ENCODE measurements at places on chromosomes 1 and 21. TPM values are rescaled to one million over a fixed set of nuclear protein-coding genes. Genes with fewer than 3 reads are reported as not detected.

SLAMF1 gene
- not detected for polyA plus RNA-seq

DNA sequence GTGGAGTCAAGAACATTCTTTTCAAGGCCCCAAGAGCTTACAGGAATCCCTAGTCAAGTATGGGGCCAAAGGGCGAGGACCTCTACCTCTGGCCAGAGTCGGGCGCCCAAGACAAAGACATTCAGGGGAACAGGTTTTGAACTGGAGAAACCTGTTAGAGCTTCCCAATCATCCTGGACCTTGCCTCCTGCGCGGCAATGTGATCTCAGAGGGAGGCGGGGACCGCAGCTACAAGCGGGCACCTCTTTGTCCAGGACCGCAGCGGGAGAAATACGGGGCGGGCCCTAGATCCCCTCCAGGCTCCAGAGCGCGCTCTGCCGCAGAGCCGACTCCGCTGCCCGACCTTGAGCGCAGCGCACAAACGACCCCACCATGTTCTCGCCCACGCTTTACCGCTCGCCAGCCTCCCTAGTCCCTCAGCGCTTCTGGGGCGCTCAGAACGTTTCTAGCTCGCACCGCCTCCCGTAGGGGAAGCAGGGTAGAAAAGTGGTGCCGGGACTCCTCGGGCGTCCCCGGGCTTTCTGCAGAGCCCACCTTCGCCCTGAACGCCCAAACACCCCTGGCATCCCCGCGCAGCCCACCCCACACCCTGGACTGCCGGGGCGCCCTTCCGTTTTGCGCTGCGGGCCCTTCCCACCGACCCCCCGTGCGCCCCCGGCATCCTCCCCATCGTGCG is 28.1 kb downstream of the RABIF start:
- no peak for DNase-seq

GRCh38 chr1:83511146-83511726 is 487.7 kb downstream of the TTLL7 start:
- no peak for DNase-seq

- DNase-seq = peak; percentile 39
Observed at GRCh38 chr1:55363268-55363667, 148.1 kb upstream of the USP24 start.

TMEM125 gene
- not detected for polyA plus RNA-seq

NCSTN gene
- 189 TPM for polyA plus RNA-seq

GRCh38 chr1:116278541-116278866 is 94.5 kb upstream of the ATP1A1 start:
- DNase-seq = no peak

ITLN2 gene
- not detected for polyA plus RNA-seq

DNA sequence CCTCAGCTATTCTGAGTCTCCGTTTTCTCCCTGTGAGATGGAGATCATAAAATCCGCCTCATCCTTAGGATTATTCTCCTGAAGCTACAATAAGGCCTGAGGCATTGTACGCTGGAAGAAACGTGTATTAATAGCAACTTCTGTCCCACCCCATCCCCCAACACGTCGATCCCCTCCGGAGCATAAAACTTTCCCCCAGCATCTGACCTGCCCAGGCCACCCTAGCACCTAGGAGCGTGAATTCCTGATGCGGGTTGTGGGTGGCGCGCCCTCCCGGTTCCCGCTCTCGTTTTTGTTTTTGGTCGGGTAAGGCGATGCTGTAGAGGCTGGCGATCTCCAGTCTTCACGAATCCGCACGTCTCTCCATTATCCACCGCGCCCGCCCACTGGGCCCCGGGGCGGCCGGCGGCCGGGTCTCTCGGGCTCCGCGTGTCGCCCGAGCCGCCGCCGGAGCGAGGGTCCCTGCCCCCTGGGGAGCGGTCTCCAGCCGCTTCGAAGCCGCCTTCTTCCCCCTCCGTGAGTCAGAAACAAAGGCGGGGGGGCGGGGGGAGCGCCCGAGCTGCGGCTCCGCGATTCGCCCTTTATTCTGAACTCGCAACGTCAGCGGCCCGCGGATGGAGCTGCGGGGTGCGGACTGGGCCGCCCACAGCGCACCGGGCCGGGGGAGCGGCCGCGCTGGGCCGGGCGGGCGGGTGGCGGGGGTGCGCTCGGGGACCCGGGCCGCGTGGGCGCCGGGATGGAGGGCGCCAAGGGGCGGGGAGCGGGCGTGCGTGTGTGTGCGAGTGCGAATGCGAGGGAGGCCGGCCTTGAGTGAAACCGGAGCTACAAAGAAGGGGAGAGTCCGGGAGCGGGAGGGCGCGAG is at the start of gene PLEKHO1:
Gene PLEKHO1, plus strand, starts transcription at position 646 of the 862 bp plus-strand sequence. CDS start 342 bp downstream, outside the sequence.
- no peak for DNase-seq

GPN2 gene
- 40.3 TPM for polyA plus RNA-seq

- no peak for DNase-seq
Observed at GRCh38 chr1:66302815-66303214, 231.1 kb upstream of the SGIP1 start.

MMEL1 gene
- 0.10 TPM for polyA plus RNA-seq

- no peak for DNase-seq
Observed at GRCh38 chr1:77313491-77313890, 31.7 kb downstream of the AK5 start.

- DNase-seq = no peak
Observed at GRCh38 chr1:20476265-20477038, 9.6 kb downstream of the CAMK2N1 start.

CYYR1 gene
- polyA plus RNA-seq = not detected

GRCh38 chr21:27448960-27449359 is 482.1 kb upstream of the ADAMTS5 start:
- DNase-seq = no peak

DNA sequence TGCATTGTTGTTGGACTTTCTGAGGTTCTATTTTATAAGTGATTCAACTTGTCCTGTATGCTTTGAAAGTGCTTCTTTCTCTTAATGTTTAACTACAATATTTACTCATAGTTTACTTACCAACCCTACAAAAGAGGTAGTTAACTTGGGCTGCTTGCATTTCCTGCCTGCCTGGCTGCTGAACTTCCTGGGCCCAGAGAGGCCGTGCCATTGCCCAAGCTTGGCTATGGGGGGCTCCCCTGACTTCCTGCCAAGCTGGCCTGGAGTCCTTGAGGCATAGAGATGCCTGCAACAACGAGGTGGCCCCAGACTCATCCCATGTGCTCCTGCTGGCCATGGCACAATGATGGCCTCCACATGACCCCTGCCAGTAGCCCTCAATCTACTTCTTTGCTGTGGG is 361.6 kb upstream of the PLD5 start:
- no peak for DNase-seq

GRCh38 chr1:5739561-5740078 is 252.6 kb downstream of the NPHP4 start:
- no peak for DNase-seq

- no peak for DNase-seq
Observed at GRCh38 chr21:42252778-42253340, 33.9 kb downstream of the ABCG1 start.

GRCh38 chr1:27760426-27760825 is 12.6 kb upstream of the STX12 start:
- DNase-seq = no peak

WDR64 gene
- not detected for polyA plus RNA-seq

- DNase-seq = no peak
Observed at GRCh38 chr1:43925846-43926245, 7.8 kb upstream of the ARTN start.

GRCh38 chr1:82614090-82614489 is 813.4 kb downstream of the ADGRL2 start:
- DNase-seq = no peak

TFF2 gene
- polyA plus RNA-seq = not detected

DNA sequence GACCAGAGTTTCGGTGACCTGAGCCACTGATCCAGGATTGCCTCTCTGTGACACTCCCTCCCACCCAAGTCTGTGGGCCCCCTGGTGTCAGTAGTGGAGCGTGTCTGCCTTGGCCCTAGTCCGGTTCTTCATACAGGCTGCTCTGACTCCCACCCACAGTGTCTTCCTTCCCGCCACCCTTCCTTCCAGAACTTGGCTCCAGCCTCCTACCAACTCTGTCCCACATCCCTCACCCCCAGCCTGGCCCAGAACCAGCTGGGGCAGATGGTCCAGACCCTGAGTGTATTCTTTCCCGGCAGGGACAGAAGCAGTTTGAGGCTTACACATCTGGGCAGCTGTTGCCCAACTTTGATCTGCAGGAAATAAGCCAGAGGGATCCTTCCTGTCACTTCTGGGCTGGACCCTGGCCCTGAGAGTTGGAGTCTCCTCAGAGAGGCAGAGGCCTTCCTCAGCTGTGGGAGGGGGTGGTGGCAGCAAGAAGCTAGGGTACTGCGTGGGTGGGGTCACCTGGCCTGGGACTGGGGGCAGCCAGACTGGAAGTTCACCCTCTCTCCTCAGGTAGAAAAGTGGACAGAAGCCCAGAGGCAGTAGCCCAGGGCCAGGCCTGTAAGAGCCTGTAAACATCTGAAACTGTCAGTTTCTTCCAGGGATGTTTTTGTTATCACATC is 43.1 kb upstream of the EPS8L3 start:
- no peak for DNase-seq

DNA sequence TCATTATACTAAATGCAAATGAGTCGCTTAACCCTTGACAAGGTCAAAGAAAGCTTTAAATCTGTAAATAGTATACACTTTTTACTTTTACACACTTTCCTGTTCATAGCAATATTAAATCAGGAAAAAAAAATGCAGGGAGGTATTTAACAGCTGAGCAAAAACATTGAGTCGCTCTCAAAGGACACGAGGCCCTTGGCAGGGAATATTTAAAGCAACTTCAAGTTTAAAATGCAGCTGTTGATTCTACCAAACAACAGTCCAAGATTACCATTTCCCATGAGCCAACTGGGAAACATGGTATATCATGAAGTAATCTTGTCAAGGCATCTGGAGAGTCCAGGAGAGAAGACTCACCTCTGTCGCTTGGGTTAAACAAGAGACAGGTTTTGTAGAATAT is 62.7 kb downstream of the CAPN2 start:
- DNase-seq = peak; percentile 53

BTBD19 gene
- 6.9 TPM for polyA plus RNA-seq

LYPD8 gene
- not detected for polyA plus RNA-seq

DNA sequence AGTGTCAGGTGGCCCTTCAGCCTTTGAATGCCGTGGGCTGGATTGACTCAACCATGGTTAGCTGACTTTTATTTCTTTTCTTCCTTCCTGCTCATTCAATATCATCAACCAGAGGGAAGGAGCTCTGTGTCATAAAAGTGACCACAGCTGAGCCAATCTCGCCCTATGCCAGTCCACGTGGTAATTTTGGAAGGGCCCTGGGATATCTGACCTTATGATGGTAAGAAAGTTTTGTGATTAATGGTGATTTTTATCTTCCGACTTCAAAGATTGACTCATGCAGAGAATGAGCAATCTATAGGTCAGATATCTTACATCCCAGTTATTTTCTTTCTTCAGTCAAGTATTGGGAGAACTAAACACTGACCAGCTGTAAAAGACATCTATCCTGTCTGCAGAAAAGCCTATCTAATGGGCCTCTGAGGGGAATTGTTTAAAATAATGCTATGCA is 170.3 kb downstream of the ZC3H11B start:
- no peak for DNase-seq

DNA sequence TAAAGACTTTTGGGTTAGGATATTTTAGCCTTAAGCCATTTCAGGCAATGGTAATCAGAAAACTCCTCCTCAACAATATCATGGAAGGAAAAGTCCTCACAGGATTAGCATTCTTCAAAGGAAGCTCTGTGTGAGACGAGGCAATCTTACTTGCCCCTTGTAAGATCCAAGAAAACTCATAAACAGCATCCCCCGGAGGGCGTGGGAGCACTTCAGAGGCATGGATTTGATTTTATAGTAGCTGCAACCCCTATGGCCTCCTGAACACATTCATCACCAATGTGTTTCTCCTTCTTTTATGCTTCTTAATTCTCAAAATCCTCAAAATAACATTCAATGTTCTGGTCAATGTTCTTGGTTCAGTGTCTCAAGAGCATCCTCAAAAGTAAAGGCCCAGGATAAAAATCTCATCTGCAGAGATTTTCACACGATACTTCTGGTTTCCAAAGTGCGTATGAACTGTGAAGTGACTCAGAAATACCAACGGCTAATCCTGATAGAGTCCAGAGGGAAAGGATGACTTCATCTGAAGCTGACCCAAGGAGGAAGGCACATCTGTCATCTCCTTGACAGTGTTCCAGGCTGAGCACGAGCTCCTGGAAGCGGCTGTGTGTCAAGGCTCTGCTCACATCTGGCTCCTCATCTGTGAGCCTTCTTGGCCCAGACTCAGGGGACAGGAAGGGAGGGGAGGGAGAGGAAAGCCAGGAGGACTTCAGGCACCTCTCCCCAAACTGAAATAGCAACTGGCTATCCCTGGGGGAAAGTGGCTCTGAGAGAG is 49.3 kb upstream of the PSEN2 start:
- DNase-seq = peak; percentile 96

- DNase-seq = no peak
Observed at GRCh38 chr1:198597690-198598430, 41.0 kb upstream of the PTPRC start.

- no peak for DNase-seq
Observed at GRCh38 chr21:38041493-38041892, 125.2 kb upstream of the KCNJ6 start.

DNA sequence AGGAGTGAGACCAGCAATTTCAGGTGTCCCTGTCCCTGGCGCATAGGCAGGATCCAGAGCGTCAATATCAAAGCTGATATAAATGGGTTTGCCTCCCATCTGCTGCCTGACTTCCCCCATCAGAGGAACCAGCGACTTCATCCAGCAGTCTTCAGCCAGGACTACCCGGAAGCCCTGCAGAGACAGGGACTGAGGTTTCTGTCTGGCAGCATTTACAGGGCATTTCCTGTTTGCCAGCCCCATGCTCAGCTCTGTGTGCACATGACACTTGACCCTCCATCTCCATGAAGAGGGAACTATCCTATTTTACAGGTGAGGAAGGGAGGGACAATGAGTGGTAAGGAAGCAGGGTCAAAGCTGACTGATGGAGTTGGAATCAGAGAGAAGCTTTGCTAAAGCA is 7.2 kb downstream of the AGMAT start:
- no peak for DNase-seq

DNA sequence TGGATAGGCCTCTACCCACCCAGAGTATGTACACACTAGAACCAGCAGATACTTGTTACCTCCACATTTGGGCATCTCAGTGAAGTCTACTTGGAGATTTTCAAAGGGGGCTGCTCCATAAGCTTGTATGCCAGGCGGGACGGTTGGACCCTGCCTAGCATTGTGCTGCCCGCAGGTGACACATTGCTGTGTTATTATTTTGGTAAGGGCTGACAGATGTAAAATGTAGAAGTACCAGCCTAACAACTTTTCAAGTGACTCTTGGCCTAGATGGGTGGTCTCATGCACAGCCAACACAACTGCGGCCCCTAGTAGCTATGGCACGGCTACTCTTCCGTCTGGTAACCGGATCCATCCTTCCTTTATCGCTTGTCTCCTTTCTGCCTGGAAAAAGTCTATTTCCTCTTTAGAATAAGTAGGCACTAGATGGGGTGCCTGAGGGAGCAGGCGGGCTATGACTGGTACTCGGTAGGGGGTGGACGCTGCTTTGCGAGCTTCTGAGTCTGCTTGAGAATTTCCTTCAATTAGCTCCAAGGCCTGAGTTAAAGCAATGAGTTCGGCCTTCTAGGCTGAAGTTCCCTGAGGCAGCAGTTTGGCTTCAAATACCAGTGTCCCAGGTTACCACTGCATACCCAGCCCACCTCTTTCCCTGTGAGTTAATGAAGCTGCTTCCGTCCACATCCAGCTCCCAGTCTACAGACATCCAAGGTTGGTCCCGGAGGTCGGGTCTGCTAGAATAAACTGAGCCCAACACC is 405.3 kb downstream of the TGFB2 start:
- DNase-seq = no peak

- DNase-seq = no peak
Observed at GRCh38 chr1:150560011-150560438, 10.8 kb downstream of the ADAMTSL4 start.
